NCI-H1436 treated with DMSO at 0.1 percent for 48 hours (cell line): ENCODE measurements at places on chromosomes 2 and 18.

- peak; percentile 15 for DNase-seq
Observed at GRCh38 chr2:236169151-236169721, 1.1 kb upstream of the GBX2 start.

GRCh38 chr2:211437396-211437795 is 881.0 kb downstream of the CPS1 start:
- no peak for DNase-seq

DNA sequence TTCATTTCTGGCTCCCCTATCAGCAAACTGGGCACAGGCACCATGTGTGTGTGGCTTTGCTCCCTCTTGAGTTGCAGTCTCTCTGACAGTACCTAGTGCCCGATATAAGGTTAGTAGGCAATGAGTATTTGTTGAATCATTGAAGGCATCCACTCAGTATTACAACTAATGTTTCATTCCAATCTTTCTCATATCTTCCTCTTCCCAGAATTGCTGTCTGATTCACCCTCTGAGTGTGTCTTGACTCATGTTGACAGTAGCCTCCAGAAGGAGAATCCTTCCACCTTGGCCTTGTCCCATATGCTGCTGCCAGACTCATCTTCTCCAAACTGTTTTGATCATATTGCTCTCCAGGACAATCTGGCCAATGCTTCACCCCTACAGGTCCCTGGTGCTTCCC is 202.5 kb downstream of the LRRTM1 start:
- DNase-seq: no peak

DNA sequence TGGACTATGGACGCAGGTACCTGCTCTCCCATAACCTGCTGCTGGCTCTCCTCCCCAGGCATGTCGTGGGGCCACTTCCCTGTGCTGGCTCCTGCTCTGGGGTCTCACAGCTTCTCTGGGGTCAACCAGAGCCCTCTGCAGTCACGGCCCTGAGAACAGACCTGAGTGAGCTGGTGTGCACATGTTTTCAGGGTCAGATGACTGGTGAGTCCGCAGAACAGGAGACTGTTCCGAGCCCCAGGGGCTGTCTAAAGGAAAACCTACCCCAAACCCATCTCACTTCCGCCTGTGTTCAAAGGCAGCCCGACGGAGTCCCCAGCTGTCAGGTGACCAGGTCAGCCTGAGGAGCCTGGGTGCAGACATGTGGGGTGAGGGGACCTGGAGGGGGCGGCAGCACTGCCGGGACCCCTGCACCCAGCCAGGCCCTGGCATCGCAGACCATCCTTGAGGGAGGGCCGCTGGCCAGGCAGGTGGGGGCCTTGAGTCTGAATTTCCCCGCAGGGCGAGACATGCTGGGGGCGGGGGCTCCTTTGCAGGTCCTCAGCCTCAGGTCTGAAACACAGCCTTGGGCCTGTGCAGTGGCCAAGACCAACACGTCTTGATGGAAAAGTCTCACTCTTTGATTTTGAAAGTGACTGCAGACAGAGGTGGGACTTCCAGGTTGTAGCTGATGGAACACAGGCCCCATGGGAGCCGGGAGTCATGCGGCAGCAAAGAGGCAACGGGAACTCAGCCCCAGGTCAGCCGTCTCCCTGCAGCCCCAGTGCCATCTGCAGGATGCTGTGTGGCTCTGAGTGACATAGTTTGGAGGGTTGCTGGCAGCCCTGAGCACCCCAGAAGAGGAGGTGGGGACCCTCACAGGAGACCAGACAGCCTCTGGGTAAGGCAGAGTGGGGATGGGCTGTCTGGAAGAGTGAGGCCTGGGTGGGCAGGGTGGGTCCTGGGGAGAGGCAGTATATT is 65.3 kb downstream of the TWIST2 start:
- DNase-seq: no peak

DNA sequence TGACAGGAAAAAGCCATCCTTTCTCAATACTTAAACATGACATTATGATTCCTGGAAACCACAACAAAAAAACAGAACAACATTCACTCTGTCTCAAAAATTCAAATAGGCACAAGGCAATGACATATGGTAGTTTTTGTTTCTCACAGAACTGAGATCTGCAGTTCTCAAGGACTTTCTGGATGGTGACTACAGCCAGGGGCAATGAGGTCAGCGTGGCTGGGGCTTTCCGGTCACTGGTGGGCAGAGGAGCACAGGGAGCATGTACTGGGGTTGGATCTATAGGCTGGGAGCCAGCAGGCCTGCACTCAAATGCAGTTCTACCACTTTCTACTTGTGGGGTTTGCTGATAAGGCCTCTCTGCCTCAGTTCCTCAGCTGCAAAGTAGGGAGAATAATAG is 72.0 kb downstream of the CTAGE1 start:
- DNase-seq: no peak

- peak; percentile 6 for DNase-seq
Observed at GRCh38 chr2:205675861-205676516, 6.3 kb upstream of the NRP2 start.

GRCh38 chr18:23259701-23260681 is 124.7 kb downstream of the CABLES1 start:
- no peak for DNase-seq
